H9 (cell line): ENCODE measurements at places on chromosomes 11 and 22. TPM values are rescaled to one million over a fixed set of nuclear protein-coding genes. Genes with fewer than 3 reads are reported as not detected.

DNA sequence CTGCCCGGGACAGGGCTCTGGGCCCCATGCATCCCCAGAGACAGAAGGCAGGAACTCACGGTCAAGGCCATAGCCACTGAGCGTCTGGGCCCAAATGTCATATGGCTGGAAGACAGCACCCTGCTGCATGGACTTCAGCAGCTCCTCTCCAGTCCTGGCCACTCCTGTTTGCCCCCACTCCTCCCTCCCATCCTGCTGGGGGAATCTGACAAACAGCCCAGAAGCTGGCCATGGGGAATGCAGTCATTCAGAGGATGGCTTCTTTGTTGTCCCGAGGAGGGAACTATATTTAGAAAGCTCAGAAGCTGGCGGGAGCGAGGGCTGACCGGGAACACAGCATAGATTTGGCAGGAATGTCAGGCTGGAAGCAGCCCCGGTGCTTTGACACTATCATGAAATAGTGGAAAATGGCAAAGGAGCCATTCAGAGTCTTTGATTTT is 35.0 kb downstream of the DKK3 start:
- DNase-seq = peak; percentile 23

GRCh38 chr22:38141217-38141973 is 30.9 kb upstream of the BAIAP2L2 start:
- DNase-seq = no peak

DNA sequence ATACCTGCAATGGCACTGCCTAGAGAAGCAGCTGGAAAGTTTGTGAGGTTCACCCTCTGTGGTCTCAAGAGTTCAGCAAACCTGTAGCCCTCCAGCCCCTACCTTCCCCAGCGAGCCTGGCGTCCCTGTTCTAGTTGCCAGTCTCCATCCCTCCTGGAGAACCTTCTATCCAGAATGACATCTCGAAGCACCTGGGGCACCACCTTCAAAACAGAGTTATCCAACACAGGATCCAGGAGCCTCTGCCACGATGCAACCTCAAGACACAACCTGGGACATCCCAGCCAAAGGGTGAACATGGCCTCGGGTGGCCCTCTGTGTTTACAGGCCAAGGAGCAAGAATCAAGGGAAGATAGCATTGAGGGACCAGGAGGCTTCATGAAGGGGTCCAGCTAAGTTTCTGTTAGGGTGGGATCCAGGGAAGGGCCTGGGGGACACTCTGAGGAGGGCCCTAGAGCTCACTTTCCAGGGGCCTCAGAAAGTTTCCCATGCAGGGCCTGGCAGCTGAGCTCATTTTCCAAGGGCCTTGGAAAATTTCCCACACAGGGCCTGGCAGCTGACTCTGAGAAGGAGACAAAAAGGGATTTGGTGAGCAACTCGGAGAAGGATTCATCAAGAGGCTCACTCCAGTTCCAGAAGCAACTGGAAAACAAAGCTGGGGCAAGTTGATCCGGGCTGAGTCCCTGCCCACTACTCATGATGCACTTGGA is 36.9 kb upstream of the SYT13 start:
- no peak for DNase-seq

- no peak for DNase-seq
Measured at GRCh38 chr11:74232311-74232950, 61.3 kb downstream of the PPME1 start.

DNA sequence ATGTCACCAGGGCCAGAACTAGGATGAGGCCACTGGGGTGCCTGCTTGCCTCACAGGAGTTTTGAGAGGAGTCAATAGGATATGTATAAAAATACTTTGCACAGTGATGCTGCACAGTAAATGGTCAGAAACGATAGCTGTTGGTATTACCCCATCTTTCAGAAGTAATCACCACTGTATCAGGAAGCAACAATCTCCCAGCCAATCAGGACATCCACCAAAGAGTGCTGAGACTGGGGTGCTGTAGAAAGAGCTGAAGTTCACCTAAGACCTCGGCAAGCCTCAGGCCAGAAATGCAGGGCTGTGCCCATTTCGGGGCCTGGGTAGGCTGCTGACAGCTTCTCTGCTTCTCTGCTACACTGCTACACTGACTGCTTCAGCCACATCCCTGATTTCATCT is 17.4 kb downstream of the LMO2 start:
- DNase-seq = no peak

DNA sequence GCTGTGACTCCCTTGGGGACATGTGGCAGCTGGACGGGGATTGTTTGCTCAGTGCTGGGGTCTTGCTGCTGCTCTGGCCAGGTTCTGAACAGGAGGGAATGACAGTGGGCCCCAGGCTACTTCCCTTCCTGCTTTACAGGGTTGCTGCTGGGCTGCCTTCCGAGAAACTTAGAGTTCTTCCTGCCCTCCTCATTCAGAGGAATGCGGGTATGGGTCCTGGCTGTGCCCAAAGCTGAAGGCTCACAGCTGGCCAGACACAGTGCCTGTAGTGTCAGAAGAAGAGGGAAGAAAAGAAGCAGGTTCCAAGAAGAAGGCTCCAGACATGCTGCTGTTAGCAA is 108.3 kb upstream of the PARVA start:
- no peak for DNase-seq

GRCh38 chr22:30671071-30671470 is 3.4 kb upstream of the DUSP18 start:
- no peak for DNase-seq

- DNase-seq = peak; percentile 16
Measured at GRCh38 chr22:36236388-36237319, 2.7 kb downstream of the APOL2 start.

DNA sequence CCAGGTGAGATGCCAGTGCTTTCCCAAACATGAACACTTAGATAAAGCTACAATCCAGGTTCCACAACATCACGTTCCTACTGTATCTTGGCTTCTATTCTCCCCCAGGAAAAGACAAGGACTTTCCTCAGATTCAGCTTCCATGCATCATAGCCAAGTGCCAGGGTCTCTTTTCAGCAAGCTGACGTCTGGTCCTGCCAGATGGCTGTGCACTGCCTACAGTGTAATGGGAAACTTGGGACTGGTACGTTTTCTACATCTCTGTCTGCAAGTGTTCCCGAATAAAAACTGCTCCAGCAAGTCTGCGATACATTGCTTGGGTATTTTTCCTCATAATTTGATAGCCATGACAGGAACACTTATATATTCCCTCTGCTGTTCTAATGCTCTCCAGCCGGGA is 412.5 kb downstream of the FAM181B start:
- no peak for DNase-seq

DNA sequence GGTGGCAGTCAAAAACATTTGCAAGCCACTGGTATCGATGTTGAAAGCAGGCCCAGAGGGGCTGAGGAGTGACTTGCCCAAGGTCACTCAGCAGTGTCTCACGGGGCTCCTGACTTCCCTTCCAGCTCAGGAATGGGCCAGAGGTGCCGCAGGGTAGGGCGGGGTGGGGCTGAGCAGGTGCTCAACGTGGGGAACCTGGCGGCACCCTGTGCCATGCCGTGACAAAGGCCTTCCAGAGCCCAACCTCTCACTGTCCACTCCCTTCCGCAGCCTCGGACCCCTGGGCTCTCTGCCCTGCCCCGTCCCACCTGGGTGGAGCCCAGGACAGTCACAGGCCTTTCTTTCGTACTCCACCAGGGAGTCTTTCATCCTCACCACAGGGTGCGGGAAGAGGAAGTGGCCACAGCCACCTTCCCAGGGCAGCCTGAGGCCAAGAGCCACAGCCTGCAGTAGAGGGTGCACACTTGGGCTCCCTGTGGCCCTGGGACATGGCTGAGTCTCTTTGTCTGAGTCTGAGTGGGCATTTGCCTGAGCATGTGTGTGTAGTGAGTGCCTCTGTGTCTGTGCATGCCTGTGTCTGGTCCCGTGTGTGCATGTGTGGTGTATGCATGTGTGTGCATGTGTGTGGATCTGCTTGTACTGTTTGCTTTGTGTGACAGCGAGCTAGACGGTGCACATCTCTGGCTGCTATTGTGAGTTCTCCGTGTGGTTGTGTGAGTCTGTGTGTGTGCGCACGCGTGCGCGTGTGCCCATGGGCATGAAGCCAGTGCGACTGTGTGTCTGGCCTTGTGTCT is 6.0 kb upstream of the LIF start:
- DNase-seq = no peak

DNA sequence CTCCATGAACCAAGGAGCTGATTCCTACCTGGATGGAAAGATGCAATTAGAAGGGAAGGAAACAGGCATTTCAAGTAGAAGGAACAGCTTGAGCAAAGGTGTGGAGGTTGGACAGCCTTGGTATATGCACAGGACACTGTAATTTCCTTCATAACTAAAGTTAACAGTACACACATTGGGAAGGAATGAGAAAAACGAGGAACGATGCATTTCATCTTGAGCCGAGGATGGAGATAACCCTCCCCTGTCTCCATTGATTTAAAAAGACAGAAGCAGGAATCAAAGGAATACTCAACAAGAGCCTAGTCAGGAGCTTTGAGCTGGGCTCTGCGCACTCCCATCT is 2.3 kb upstream of the PRG2 start:
- no peak for DNase-seq

GRCh38 chr22:19055801-19056200 is 66.4 kb downstream of the DGCR2 start:
- no peak for DNase-seq

GRCh38 chr11:119787074-119787461 is 58.1 kb upstream of the NECTIN1 start:
- no peak for DNase-seq

GRCh38 chr22:24579258-24579601 is 13.6 kb downstream of the LRRC75B start:
- DNase-seq = no peak

- no peak for DNase-seq
Measured at GRCh38 chr11:121792185-121792584, 323.8 kb downstream of the BLID start.

GRCh38 chr11:1937616-1938342 is 9.4 kb upstream of the MRPL23 start:
- no peak for DNase-seq

DNA sequence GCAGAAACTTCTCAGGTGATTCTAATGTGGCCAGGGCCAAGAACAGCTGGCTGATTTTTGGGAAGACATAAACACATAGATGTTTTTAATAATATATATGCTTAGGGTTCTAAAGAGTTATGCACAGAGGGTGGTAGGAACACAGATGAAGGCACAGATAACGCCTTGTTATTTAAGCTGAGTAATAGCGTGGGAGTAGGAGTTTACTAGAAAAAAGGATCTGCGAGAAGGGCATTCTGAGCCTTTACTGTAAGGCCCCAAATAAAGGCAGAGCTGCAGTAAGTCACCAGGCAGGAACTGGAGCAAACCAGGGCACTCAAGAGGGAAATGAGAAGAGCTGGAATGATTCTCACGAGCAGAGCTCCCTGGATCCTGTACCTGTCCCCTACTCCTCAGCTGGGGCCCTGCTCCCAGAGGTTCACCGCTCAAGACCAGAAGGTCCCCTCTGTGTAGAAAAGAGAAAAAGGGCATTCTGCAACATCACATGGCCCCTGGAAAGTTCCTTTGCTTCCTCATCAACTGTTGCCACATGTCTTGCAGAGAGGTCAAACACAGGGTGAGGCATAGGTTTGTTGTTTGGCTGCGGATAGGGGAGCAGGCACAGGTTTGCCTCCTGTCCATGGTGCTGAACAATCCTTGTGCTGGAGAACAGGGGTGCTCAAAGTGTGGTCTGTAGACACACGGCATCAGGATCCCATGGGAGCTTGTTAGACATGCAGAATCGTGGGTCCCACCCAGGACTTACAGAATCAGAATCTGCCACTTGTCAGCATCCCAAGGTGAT is 125.7 kb downstream of the TENM4 start:
- DNase-seq = peak; percentile 59

GRCh38 chr11:44620328-44620725 is 54.9 kb downstream of the CD82 start:
- no peak for DNase-seq

DNA sequence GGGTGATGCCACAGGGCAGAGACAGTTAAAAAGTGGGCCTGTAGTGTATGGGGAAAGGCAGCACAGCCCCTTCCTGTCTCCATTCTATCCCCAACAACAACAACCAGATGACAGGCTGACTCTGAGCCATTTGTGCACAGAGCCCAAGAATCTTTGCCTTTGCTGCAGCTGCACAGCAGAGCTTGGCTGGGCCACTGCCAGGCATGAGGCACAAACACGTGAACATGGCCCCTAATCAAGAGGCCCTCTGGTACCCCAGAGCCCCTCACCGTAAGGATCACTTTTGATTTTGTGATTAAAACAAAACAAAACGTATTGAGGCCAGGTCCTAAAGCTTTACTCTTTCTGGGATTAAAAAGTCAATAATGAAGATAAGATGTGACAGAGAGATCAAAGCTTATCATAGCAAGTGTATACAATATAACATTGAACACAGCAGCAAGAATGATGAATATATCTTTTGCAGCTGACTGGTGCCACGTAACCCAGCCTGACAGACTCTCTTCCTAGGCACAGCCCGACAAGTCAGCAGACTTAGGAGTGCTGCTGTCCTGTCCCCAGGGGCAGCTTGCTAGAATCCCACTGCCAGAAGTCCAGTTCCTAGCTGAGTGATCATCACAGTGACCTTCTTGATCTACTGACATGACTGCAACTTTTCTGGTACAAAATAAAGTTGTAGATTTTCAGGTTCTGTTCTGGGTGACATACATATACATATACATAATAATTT is 117.8 kb downstream of the SERGEF start:
- DNase-seq = no peak

GRCh38 chr11:130865091-130865773 is 51.0 kb downstream of the SNX19 start:
- peak; percentile 46 for DNase-seq

GRCh38 chr22:43889201-43889859 is 2.5 kb downstream of the PNPLA5 start:
- DNase-seq = no peak

The TEX54 gene
- total RNA-seq = 0.53 and 1.2 TPM in 2 replicates

The RBMXL2 gene
- not detected in 2 replicates for total RNA-seq

The MAFF gene
- 5.8 and 6.7 TPM in 2 replicates for total RNA-seq

The FREY1 gene
- 2.1 and 2.2 TPM in 2 replicates for total RNA-seq

The UPB1 gene
- total RNA-seq = 0.07 TPM in 1 of 2 replicates, not detected in the other

The CST6 gene
- not detected in 2 replicates for total RNA-seq

The POGLUT3 gene
- total RNA-seq = 13.1 and 13.4 TPM in 2 replicates

The LRRC74B gene
- total RNA-seq = not detected in 2 replicates

The RIBC2 gene
- total RNA-seq = 3.3 and 4.1 TPM in 2 replicates

The USP2 gene
- 5.7 and 7.6 TPM in 2 replicates for total RNA-seq

The PGR gene
- total RNA-seq = 0.02 and 0.07 TPM in 2 replicates

The APOL4 gene
- total RNA-seq = not detected in 2 replicates

The DTX4 gene
- total RNA-seq = 13.0 and 13.9 TPM in 2 replicates

The CHRM1 gene
- not detected in 2 replicates for total RNA-seq

The DMC1 gene
- total RNA-seq = 6.1 and 6.8 TPM in 2 replicates
